ENCODE measurements at places on chromosomes 13 and 19.

- peak; percentile 22 for DNase-seq
These were observed 329.8 kb upstream of the GPC6 start for GRCh38 chr13:92896842-92897241.

- DNase-seq: peak; percentile 30
These were observed 59.0 kb upstream of the FARP1 start for GRCh38 chr13:98083936-98084335.

DNA sequence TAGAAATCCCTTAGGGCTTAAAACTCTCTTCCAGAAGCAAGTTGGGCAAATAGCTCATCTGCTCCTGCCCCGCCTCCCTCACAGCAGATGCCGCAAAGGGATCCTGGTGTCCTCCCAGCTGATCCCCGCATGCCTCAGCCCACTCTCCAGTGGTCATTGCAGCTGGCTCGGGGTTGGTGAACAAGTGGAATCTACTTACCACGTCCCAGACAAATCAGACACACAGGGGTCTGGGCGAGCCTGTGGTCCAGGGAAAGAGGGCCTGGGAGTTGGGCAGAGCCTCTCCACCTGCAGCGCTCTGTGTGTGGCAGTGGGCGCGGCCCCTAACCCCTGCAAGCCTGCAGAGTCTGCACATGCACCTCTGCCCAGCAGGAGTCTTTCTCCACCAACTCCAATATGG is 10.8 kb upstream of the C19orf33 start:
- no peak for DNase-seq

- DNase-seq: peak; percentile 50
These were observed at the start of gene GAS6 for GRCh38 chr13:113863524-113864272. Gene GAS6, minus strand, starts transcription at chr13:113864076. Its CDS starts 156 bp downstream, at chr13:113863920.

DNA sequence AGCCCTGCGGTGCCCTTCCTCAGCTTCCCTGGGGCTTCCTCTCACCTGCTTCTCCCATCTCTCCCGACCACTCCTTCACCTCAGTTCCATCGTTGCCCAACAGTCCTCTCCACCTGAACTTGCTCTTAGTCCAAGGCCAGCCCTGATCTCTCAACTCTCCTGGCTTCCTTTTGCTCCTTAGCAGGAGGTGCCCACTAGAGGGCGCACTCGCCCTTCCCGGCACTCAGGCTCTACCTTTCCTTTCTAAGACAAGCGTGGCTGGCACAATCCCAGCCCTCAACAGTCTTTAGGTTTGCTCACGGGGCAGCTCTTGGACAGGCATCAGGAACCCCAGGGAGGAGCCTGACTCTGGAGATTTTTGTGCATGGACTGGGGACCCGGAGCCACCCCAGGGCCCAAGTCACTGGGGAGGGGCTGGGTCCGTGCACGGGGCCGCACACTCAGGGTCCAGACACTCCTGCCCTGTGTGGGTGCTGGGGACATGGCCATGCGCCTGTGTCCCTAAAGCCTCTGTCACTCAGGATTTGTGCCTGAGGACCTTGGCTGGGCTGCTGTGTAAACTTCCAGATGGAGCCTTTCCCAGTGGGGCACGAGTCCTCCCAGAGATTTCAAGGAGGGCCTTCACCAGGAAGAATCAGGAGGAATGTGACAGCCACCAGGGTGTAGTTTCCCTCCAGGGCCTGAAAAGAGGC is 12.1 kb upstream of the CEACAM8 start:
- DNase-seq: peak; percentile 20

GRCh38 chr13:61960981-61961380 is 545.3 kb upstream of the PCDH20 start:
- DNase-seq: no peak

DNA sequence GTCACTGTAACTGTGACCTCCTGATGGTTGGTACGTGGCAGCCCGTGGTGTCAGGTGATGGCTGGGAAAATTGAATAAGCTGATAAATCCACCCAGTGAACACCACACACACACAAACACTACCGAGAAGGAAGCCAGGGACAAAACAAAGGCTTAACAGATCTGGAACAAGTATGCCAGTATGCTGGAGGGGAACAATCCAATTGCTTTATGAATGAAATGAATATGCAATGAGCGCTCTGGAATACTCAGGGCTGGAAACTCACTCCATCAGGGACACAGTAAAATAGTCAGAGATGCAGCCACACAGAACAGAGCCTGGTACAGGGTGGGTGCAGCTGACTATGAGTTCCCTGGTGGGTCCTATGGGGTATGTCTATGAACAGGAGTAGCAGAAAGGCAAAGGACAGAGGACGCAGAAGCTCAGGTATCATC is 16.7 kb downstream of the TMTC4 start:
- DNase-seq: no peak

GRCh38 chr13:110662777-110663443 is 43.0 kb downstream of the CARS2 start:
- no peak for DNase-seq

Measured in fibroblast of skin of back (primary cell).